ENCODE measurements at places on chromosomes 7 and 10. TPM values are rescaled to one million over a fixed set of nuclear protein-coding genes. Genes with fewer than 3 reads are reported as not detected.

Gene CFAP70
- total RNA-seq: 2.4 TPM

Gene MRLN
- not detected for total RNA-seq

Gene CYP2C9
- total RNA-seq: not detected

Gene DKK1
- total RNA-seq: not detected

Gene UCN3
- not detected for total RNA-seq

Gene SNCG
- total RNA-seq: not detected

DNA sequence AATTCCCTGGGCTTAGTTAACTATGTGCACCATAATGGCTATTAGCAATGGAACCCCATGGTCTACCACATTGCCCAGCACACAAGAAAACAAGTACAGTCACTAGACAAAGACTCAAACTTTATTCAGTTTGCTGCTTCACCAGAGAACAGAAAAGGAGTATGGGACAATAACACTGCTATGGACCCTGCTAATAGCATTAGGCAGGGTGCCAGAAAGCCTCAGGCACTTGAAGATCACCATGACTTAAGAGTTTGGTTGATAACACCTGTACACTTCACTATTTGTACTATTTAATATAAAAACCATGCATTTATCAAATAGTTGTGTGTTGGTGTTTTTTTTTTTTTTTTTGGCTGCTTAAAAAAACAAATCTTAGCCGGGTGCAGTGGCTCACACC, 159.6 kb downstream of the KMT2E start:
- no peak for DNase-seq

- DNase-seq: no peak
These were observed 75.3 kb upstream of the AASS start for GRCh38 chr7:122219253-122219865.

- no peak for DNase-seq
These were observed 22.7 kb upstream of the EMX2 start for GRCh38 chr10:117519879-117520278.

GRCh38 chr7:70573696-70574095, 558.2 kb upstream of the GALNT17 start:
- no peak for DNase-seq

- DNase-seq: no peak
These were observed 63.1 kb upstream of the NKX6-2 start for GRCh38 chr10:132848951-132849545.

- DNase-seq: no peak
These were observed 23.8 kb downstream of the SCIN start for GRCh38 chr7:12594122-12594897.

- no peak for DNase-seq
These were observed 502.8 kb downstream of the TCERG1L start for GRCh38 chr10:130808686-130809085.

DNA sequence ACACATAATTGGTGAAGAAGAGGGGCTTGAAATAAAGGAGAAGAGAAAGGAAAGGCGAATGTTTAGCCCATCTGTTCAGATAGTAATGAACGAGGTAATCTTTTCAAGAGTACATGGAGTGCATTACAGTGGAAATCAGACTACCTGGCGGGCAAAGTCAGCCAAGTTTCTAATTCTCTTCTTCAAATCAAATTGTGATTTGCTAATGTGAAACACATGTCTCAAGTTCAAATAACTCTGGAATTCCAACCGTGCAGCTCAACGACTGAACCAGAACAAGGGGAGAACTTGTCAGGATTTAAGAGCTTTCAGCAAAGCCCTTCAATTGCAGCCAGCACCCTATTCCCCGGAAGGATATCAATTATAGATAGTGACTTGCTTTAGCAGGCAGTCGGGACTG, 216.9 kb downstream of the GLI3 start:
- DNase-seq: no peak

DNA sequence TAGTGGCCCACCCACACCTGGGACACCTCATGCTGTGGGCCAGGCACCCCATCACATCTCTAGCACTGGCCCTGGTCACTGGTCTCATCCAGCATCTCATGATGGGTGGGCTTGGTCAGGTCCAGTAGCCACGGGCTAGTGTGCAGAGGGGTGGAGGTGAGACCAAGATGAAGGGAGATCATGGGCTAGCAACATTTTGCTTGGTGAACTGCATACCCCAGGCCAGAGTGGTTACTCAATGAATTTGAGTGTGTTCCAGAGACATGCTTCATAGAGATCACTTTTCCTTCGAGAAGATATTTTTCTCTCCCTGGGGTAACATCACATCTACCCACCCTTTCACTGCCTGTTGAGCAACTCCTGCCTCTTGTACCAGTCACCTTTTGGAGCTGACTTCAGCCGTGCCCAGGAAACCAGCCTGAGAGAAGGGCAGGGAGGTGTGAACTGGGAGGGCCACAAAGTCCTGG, 44.2 kb downstream of the MINDY4 start:
- no peak for DNase-seq

DNA sequence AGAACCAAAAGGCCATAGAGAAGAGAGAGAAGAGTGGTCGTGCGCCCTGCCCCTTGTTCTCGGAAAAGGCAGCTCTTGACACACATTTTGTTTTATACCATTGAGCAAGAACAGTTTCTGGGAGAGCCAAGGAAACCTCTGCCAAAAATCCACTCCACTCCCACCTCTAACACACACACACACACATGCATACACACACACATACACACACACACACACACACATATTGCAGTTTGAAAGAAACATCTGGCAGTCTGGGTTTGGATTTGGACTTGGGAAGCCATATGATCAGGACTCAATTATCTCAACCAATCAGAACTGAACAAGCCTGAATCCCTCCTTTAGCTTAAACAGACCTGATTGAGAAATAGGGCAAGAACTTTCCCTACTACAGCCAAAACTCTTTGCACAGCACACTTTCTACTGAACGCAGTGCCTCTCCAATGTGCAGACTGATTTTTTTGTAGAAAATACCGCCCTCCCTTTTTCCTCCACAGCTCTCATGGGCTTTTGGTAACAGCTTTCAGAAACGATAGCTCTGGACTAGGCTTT, 484.0 kb upstream of the ZWINT start:
- no peak for DNase-seq

GRCh38 chr7:74141705-74142104, 32.5 kb upstream of the EIF4H start:
- no peak for DNase-seq

DNA sequence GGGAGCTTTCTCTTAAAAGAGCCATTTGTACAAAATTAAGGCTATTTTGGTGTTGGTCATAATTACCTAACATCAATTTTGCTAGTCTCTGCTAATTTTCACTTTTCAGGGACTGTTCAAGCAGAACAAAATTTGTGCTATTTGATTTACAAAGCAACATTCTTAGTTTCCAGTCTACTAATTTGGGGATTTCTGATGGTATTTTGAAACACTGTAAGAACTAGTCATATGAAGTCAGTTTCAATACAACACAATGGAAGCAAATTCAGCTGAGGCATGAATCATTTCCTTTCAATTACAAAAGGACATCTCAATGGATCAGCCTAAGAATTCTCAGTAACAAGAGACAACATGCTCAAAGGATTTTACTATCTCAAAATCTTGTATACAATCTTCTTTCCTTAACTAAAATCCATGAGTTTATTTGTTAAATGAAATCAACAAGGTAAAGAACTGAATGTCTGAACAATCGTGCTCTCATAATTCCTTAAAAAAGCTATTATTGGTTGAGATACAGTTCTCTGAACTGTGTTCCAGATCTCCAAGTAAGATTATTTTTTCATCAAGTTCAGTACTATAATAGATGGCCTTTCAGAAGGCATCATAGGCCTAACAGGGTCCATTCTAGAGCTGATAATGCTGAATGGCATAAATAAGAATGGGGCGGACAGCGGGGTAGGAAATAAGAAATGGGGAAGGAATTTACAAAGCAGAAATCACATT, 144.6 kb downstream of the NRCAM start:
- no peak for DNase-seq
